C1 segment of cervical spinal cord (tissue), 14 donors: ENCODE measurements at places on chromosomes 3 and 15.

GRCh38 chr3:122247087-122247824, 63.8 kb downstream of the CASR start:
- DNase-seq = no peak

- DNase-seq = no peak
These were observed 59.4 kb downstream of the B3GNT5 start for GRCh38 chr3:183312433-183312832.

GRCh38 chr3:146274833-146275232, 23.9 kb upstream of the PLSCR4 start:
- no peak for DNase-seq

GRCh38 chr3:37444696-37445095, 270.3 kb upstream of the LRRFIP2 start:
- no peak for DNase-seq
